NCI-H69 (cell line): ENCODE measurements at places on chromosomes 13 and 19.

GRCh38 chr19:41776700-41777099, 19.7 kb upstream of the CEACAM3 start:
- DNase-seq = no peak

- DNase-seq = no peak
Measured at GRCh38 chr13:21054313-21054712, 7.1 kb downstream of the LATS2 start.

GRCh38 chr19:14003251-14004055, 2.7 kb downstream of the RFX1 start:
- no peak for DNase-seq

DNA sequence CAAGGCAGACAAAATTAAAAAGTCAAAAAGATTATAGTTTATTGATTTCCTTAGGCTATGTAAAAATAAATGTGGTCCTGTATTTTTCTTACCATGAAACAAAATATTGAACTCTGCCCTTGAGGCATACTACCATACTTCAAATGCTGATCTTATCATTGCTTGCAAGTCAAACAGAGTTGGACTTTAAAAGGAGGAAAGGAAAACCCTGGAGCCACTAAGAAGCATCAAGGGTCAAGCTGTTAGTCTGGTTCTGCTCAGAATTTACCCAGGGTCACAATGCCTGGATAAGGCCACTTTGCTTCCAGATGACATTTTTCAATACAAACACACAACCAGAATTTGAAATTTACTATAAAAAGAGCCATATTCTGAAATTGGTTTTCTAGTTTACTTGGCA, 2.2 kb upstream of the FREM2 start:
- DNase-seq = no peak

DNA sequence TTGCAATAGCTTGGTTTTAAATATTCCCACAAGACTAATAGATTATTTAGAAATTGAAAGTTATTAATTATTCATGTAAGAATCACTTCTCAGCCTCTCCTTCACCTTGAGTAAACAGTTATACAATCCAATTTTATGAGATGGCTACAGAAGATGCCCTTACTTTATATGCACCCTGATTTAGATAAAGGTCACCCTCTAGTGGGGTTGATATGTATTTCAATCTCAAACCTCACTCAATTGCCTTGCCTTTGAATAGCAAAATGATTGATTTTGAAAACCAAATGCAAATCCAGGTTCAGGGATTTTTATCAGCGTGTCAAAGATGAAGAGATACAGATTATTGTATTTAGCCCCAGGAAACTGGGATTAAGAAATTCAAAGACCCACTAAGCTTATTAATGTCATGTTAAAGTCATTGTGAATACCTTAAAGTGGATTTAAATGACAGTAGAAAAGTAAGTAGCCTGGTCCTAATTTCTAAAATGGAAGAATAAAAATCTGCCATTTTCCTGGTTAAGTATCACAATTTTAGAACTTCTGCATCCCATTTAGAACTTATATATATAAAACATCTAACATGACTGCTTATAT, 305.1 kb downstream of the ITGBL1 start:
- DNase-seq = peak; percentile 85

- DNase-seq = no peak
Measured at GRCh38 chr13:57865600-57866294, 234.2 kb downstream of the PCDH17 start.

DNA sequence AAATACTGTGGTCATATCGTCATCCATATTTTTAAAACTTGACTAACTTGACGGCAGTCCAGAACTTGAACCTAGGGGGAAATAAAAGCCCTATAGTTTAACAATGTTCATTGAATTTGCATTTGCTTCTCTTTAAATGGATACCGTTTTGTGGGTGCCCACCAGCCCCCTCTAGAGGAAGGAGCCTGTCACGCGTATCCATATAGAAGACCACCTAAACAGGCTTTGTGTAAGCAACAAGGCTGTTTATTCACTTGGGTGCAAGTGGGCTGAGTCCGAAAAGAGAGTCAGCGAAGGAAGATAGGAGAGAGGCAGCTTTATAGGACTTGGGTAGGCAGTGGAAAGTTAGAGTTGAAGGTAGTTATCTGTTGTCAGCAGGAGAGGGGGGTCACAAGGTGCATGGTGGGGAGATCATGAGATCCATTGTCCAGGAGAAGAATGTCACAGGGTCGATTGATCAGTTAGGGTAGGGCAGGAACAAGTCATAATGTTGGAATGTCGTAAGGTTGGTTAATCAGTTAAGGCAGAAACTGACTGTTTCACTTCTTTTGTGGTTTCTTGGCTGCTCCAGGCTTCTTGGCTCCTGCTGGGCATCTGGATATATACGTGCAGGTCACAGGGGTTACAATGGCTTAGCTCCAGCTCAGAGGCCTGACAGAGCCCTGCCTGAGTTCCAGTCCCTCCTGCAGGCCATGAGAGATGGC, 42.5 kb upstream of the ANKRD10 start:
- DNase-seq = no peak
